ENCODE measurements at places on chromosomes 1 and 21. TPM values are rescaled to one million over a fixed set of nuclear protein-coding genes. Genes with fewer than 3 reads are reported as not detected.

Gene CCDC181
- total RNA-seq: not detected

Gene SLAMF6
- total RNA-seq: not detected

Gene CACNA1S
- total RNA-seq: not detected

Gene KCNK2
- 145 TPM for total RNA-seq

DNA sequence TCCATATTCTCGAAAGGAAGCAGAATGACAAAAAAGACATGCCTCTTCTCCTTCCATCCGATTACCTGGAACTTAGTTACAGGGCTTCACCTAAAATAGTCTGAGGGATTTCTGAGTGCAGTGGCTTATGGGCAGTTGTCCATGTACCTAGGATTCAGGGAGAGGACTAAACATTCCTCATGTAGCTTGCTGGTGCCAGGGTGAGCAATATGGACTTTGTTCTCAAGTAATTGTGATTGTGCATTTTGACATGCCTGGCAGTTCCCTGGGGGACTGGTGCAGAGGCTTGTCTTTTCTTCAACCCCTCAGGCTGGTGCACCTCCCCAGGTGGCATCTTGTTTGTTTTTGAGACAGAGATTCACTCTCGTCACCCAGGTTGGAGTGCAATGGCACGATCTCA lies 6.1 kb upstream of the PSEN2 start:
- peaks cover 9% of the 10 kb centered on the region for H3K4me1 ChIP-seq
- H3K27me3 ChIP-seq: no peaks in the 10 kb centered on the region
- no peak for DNase-seq
- H3K36me3 ChIP-seq: no peaks in the 10 kb centered on the region
- no peak overlapping the region for H3K4me3 ChIP-seq

- no peaks in the 10 kb centered on the region for H3K27me3 ChIP-seq
- peak; percentile 22 for DNase-seq
- H3K4me3 ChIP-seq: no peak overlapping the region
- H3K27ac ChIP-seq: no peak overlapping the region
- H3K4me1 ChIP-seq: peaks cover 30% of the 10 kb centered on the region
- H3K36me3 ChIP-seq: no peaks in the 10 kb centered on the region
These were observed 59.5 kb downstream of the NTMT2 start for GRCh38 chr1:170205301-170205700.

- H3K36me3 ChIP-seq: no peaks in the 10 kb centered on the region
- H3K4me3 ChIP-seq: peak overlapping the region; percentile 26
- H3K27ac ChIP-seq: peak overlapping the region; percentile 85
- peak; percentile 98 for DNase-seq
These were observed 43.9 kb upstream of the LYST start for GRCh38 chr1:235910357-235911299.

GRCh38 chr1:18337757-18338156 lies 143.0 kb upstream of the KLHDC7A start:
- no peak overlapping the region for H3K4me3 ChIP-seq
- no peak overlapping the region for H3K27ac ChIP-seq
- DNase-seq: no peak
- no peaks in the 10 kb centered on the region for H3K27me3 ChIP-seq
- H3K36me3 ChIP-seq: no peaks in the 10 kb centered on the region

GRCh38 chr1:243748706-243749283 lies 101.2 kb downstream of the AKT3 start:
- no peaks in the 10 kb centered on the region for H3K27me3 ChIP-seq
- no peak overlapping the region for H3K4me3 ChIP-seq
- peak; percentile 88 for DNase-seq
- no peaks in the 10 kb centered on the region for H3K36me3 ChIP-seq

DNA sequence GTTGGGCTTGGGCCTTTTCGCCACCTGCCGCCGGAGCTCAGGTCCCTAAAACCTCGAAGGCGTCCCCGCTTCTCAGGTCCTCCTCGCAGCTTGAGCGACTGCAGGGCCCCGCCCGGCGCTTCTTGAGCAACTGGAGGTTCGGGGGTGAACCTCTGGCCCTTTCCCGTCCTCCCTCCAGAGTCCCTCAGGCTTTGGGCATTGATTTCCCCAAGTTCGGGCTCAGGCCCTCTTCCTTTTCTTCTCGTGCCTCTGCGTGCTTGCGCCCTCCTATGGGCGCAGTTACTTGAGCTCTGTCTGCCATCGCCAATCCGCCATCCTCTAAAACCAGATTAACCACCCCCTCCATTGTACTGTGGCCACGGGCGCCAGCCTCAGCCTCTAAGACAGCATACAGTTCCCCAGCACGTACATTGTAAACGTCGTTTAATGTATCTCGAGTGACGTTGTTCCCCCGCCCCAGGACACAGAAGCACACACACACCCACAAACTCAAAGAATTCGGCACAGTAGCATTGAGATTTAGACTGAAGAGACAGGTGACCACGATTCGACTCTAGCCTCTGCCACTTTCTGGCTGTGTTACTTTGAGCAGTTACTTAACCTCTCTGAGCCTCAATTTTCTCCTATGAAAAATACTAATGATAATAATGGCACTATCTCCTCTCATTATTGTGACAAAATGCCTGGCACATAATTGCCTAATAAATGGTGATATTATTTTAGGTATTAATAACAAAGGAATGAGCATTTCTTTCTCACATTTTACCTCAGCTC lies 22.6 kb downstream of the BTG2 start:
- peak; percentile 66 for DNase-seq
- H3K4me3 ChIP-seq: peak overlapping the region; percentile 69
- peaks cover 48% of the 10 kb centered on the region for H3K27me3 ChIP-seq
- no peaks in the 10 kb centered on the region for H3K4me1 ChIP-seq

DNA sequence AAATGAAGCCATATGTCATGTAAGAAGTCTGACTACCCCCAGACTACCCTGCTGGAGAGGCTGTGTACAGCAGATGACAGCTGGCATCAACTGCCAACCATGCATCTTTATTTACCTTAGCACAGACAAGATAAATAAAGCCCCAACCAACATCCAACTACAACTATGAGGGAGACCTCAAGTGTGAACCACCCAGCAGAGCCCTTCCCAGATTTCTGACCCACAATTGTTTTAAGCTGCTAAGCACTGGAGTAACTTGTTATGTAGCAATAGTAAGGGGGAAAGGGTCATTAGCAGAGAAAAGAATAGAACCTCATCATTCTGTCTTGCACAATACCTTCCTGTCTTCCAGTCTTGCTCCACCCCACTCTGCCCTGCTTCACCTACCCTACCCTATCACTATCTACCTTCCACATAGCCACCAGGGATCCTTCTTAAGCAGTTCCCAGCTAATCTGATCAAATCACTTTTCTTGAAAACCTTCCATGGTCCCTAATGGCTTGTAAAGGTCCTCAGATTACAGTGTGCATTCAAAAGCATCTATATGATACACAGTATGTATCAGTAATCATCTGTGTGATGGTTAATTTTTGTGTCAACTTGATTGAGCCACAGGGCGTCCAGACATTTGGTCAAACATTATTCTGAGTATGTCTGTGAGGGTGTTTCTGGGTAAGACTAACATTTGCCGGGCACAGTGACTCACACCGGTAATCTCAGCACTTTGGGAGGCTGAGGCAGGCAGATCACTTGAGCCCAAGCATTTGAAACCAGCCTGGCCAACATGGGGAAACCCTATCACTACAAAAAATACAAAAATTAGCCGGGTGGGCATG lies 19.6 kb upstream of the RBM15 start:
- H3K27ac ChIP-seq: no peak overlapping the region
- H3K4me1 ChIP-seq: no peaks in the 10 kb centered on the region
- H3K27me3 ChIP-seq: no peaks in the 10 kb centered on the region
- H3K4me3 ChIP-seq: no peak overlapping the region
- H3K36me3 ChIP-seq: no peaks in the 10 kb centered on the region

DNA sequence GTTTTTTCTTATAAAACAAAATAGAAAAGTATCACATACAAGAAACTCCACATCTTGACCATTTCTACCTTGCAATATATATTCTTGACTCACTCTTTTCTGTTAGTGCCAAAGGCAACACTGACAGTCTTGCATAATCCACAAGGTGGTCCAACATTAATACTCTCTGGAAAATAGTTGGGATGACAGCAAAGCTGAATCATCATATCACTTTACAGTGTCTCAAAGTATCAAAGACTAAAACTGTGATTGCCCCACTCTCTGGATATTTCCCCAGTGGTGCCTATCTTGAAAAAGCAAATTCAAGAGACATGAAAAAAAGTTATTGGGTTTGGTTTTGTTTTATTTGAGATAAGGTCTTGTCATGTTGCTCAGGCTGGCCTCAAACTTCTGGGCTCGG lies 14.6 kb upstream of the TGFBR3 start:
- H3K27me3 ChIP-seq: no peaks in the 10 kb centered on the region
- H3K4me1 ChIP-seq: peaks cover 17% of the 10 kb centered on the region
- DNase-seq: peak; percentile 87

GRCh38 chr1:41576206-41576605 lies 91.7 kb upstream of the EDN2 start:
- peaks cover 4% of the 10 kb centered on the region for H3K4me1 ChIP-seq
- no peak overlapping the region for H3K4me3 ChIP-seq
- no peak overlapping the region for H3K27ac ChIP-seq
- H3K36me3 ChIP-seq: no peaks in the 10 kb centered on the region
- DNase-seq: no peak
- no peaks in the 10 kb centered on the region for H3K27me3 ChIP-seq
